ENCODE measurements at places on chromosomes 12 and 14. TPM values are rescaled to one million over a fixed set of nuclear protein-coding genes. Genes with fewer than 3 reads are reported as not detected.
A peak's percentile ranks its signal among the peaks of the same experiment; 100 is the strongest.

The OVCH1 gene
- not detected for polyA plus RNA-seq

The WNT5B gene
- polyA plus RNA-seq = 0.92 TPM

The PLEKHD1 gene
- polyA plus RNA-seq = 0.06 TPM

DNA sequence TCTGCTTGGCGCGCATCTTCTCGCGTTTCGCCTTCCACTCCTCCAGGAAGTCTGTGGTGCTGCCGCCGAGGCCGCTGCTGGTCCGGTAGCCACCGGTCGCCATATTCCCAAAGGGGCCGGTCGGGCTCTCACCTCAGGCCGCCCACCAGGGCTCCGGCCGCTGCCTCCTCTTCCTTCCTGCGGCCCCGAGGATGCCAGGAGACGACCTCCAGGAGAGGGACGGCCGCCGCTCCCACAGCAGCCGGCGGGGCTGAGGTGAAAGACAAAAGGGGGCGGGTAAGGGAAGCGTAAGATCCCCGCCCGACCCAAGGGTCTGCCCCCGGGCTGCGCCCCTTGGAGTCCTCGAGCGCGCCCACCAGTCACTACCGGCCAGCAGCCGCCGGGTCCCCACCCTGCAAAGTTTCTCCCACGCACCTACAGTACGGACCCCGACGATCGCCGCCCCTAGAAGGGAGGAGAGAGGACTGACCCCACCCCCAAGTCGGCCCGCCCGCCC, 574 bp downstream of the PAWR start:
- DNase-seq = peak; percentile 42

- DNase-seq = no peak
These were observed 4.2 kb downstream of the PTPN6 start for GRCh38 chr12:6955108-6956020.

- no peak for DNase-seq
These were observed 225.5 kb downstream of the ERC1 start for GRCh38 chr12:1216560-1216959.

DNA sequence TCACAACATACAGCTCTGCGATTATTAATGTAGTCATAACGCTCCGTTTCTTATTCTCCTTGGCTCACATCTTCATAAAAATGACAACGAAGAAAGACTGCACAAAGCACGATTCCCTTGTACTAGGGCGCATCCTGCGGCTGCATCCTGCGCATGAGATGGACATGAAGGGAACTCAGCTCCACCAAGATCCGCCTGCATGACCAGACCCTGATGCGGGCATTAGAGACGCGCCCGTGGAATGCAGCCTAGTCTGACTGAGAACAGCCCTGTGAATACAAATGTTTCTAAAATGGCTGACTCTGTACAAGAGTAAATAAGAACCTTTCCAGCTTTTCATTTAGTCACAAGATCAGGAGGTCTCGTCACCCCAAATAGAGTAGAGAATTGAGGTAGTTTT, 422.2 kb downstream of the NOVA1 start:
- no peak for DNase-seq

- DNase-seq = no peak
These were observed 66.7 kb downstream of the RALGAPA1 start for GRCh38 chr14:35742442-35742841.

The OR6C75 gene
- not detected for polyA plus RNA-seq

GRCh38 chr12:124505001-124505818, 62.2 kb downstream of the NCOR2 start:
- no peak for DNase-seq

- DNase-seq = no peak
These were observed 136.5 kb upstream of the MYL2 start for GRCh38 chr12:111056618-111057521.

The TDRD9 gene
- 0.12 TPM for polyA plus RNA-seq

DNA sequence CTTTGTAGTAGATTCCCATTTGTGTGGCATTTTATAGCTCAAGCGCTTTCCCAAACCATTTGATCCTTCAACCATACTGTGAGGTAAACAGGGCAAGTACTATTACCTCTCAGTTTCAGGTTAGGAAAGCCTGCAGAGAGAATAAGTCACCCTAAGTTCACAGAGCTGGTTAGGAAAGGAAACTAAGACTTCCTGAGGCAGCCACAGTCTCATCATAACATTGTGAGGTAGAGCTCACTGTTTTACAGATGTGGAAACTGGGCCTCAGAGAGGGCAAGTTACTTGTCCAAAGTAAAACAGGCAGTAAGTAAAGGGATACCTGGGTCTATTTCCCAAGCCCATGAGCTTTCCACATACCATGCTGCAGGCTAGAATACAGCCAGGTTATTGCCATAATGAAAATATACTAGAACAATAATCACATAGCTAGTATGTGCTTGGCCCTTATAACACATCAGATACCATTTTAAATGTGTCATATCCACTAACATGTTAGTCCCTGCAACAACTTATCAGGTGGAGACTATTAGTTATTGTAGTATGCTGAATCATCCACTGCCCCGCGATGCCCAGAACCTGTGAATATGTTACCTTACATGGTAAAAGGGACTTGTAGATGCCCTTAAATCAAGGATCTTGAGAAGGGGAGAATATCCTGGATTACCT, 150.9 kb upstream of the GRIP1 start:
- no peak for DNase-seq

The ASPG gene
- polyA plus RNA-seq = 158 TPM

The ART4 gene
- 10.5 TPM for polyA plus RNA-seq

DNA sequence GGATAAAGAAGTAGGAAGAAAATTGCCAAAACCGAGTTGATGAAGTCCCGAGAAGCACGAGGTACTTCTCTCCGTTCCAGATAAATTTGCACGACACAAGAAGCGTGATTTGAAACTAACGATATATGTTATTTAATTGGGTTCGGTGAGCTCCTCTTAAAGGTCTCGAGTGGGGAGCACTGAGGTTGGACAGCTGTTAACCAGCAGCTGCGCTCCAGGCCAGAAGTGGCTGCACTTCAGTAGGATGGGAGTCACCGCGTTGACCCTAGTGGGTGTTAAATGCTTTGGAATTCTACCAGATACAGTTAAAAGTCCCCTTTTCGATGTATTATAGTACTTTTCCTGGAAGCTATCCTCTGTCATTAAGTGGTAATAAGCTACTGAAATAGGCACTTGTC, 953 bp upstream of the DCAF5 start:
- DNase-seq = no peak

DNA sequence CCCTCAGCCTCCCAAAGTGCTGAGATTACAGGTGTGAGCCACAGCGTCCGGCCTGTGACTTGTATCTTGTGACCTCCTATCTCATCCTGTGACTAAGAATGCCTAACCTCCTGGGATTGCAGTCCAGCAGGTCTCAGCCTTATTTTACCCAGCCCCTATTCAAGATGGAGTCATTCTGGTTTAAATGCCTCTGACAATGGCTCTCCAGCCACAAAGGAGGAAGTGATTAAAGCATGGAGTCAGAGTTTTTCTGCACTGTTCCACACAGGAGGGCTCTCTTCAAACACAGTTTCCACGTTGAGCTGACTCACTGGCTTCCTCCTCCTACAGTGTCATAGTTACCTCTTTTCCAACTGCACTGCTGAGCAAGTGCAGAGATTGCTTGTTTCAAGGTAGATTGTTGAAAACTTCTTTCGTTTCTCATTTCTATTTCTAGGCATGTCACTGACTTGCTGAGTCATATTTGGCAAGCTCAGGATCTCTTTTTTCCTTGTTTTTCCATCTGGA, 383.8 kb downstream of the PCNX1 start:
- DNase-seq = no peak

- DNase-seq = no peak
These were observed 5.9 kb upstream of the KRT3 start for GRCh38 chr12:52801773-52802172.

DNA sequence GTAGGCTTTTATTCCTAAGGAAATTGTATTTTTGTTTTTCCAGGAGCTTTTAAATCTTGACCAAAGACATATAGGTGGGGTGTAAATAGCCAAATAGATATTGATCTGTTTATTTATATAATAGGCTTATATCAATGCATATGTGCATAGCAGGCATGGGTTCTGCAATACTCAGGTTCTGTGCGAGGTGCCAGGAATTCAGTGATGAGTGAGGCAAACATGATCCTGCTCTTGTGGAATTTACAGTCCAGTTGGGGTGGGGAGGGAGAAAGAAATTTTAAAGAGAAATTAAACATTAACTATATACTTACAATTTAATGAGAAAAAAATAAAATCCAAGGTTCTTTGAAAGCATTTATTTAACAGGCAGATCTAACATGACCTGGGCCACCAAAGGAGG, 160.3 kb upstream of the HIF1A start:
- no peak for DNase-seq

DNA sequence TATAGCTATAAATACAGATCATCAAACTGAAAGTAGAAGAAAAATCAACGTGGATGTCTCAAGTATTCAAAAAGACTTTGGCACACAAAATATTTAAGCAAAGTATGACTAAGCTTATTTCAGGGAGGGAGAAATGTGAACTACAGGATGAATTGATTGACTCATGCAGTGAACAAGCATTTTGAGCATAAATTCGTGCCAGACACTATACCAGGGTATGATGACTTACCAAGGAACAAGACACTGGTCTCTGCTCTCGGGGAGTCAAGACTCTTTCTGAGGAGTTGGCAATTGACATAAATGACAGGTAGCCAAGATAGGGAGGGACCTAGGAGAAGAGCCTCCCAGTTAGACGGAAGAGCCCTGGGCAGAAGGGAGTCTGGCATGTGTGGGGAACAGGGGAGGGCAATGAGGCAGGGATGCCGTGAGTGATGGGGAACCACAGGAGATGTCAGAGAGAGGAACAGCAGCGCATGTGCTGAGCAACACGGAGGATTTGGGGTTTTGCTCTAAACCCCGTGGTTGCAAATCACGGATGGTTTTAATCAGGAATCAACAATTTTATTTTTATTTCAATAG, 115.2 kb downstream of the TMEM132D start:
- DNase-seq = no peak

- no peak for DNase-seq
These were observed 47.7 kb downstream of the C12orf50 start for GRCh38 chr12:87981495-87981894.

The RERG gene
- polyA plus RNA-seq = 1.2 TPM

The PSMC1 gene
- polyA plus RNA-seq = 79.7 TPM

- DNase-seq = no peak
These were observed 227 bp downstream of the GPN3 start for GRCh38 chr12:110467847-110468213.

The HOXC4 gene
- 0.02 TPM for polyA plus RNA-seq

- no peak for DNase-seq
These were observed 40.4 kb downstream of the AACS start for GRCh38 chr12:125105600-125105999.

The MUCL1 gene
- polyA plus RNA-seq = not detected

DNA sequence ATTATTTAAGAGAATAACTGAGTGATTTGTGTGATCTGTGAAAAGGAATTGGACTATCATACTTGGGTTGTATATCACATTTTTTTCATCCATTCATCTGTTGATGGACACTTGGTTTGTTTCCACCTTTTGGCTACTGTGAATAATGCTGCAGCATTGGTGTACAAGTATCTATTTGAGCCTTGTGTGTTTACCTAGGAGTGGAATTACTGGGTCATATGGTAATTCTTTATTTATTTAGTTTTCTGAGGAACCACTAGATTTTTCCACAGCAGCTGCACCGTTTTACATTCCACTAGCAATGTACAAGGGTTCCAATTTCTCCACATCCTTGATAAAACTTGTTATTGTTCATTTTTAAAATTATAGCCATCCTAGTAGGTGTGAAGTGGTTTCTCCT, 56.1 kb downstream of the APAF1 start:
- no peak for DNase-seq

The UBE2N gene
- polyA plus RNA-seq = 40.4 TPM

DNA sequence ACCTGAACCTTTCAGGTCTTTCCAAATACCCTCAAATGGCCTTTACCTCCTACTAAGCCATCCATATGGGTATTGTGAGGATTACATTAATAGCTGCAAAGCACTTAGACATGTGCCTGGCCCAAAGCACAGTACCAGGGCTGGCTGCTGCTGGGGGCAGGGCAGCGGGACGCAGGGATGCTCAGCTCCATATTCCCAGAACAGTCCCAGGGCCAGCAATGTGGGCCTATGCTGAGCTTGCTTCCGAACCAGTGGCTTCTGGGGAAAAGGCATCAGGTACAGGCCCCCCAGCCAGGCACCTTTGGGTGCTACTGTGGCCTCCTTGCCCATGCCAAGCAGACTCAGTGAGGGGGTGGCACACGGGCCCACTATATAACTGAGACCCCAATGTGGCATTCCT, 10.4 kb downstream of the ACTN1 start:
- DNase-seq = no peak

The GPRC5D gene
- polyA plus RNA-seq = not detected

DNA sequence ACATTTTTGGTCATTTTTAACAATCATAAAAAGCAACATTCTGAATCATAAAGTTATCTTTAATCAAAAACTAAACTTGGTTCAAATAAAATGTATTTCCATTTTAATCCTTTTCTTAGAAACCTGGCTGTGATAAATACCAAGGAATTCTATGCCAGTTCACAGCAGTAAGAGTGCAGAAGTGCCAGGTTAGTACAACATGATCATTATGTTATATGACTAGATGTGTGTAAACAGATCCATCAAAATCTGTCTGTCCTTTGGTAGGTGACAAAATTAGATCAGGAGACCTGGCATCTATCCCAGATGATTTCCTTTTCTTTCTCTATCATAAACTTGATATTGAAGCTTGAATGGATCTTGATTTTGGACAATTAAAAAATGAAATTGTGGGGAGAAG, 200.6 kb upstream of the STXBP6 start:
- no peak for DNase-seq

The RBM23 gene
- 26.0 TPM for polyA plus RNA-seq

The ACAD10 gene
- 19.3 TPM for polyA plus RNA-seq

- DNase-seq = no peak
These were observed 8.5 kb downstream of the KRT85 start for GRCh38 chr12:52358575-52359350.

- DNase-seq = no peak
These were observed 1599.6 kb upstream of the TMEM132C start for GRCh38 chr12:126667339-126667738.

The PMCH gene
- not detected for polyA plus RNA-seq

DNA sequence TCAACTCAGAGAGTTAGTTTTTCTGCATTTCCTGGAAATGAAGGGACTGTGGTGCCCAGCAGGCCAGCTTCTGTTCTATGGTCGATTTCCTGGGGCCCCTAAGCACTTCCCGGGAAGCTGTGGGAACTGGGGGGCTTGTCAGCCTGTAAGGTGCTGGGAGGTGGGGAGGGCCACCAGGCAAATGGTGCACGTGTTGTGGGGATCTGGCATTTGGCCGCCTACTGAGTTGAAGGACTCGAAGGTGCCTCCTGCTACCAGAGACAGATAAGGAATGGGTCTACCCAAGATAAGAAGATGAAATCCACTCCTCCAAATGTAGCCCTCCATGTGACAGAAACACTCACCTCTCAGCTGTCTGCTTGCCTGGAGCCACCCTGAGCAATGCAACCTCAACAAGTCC, 341.7 kb downstream of the DPF3 start:
- no peak for DNase-seq

- no peak for DNase-seq
These were observed 86.7 kb downstream of the TMEM260 start for GRCh38 chr14:56666294-56666693.

- DNase-seq = no peak
These were observed 103.3 kb downstream of the C12orf75 start for GRCh38 chr12:105433804-105434203.

The SLCO1A2 gene
- 1.8 TPM for polyA plus RNA-seq

GRCh38 chr14:60245380-60246177, 3.4 kb upstream of the PPM1A start:
- DNase-seq = no peak

All from liver (tissue), 10 donors.